Kasumi-1 (cell line): ENCODE measurements at places on chromosomes 4 and X.

- no peak for DNase-seq
These were observed 292.6 kb downstream of the FBXO8 start for GRCh38 chr4:173990869-173991210.

- DNase-seq, result no peak
These were observed 313.2 kb downstream of the RAPGEF2 start for GRCh38 chr4:159416073-159416472.

DNA sequence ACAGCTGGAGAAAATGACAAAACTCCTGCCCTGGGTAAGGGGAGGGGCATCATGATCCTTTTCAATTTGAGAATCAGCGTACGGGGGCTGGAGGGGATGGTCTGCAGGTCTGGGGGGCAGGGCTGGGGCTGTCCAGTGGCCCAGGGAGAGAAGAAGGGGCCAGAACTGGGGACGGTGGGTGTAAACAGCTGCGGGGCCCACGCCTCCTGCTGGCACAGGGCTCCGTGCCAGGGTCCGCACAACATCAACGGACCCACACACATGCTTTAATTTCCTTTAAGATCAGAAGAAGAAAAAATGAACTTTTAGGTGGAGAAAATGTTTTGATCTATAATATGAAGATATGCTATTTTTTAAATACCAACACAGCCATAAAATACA is 52.1 kb downstream of the PSAPL1 start:
- no peak for DNase-seq

- no peak for DNase-seq
These were observed 57.7 kb downstream of the NEIL3 start for GRCh38 chr4:177367336-177367735.

GRCh38 chrX:2732076-2732475 is 19.8 kb upstream of the XG start:
- no peak for DNase-seq
